ENCODE measurements at places on chromosomes 5 and 9.

DNA sequence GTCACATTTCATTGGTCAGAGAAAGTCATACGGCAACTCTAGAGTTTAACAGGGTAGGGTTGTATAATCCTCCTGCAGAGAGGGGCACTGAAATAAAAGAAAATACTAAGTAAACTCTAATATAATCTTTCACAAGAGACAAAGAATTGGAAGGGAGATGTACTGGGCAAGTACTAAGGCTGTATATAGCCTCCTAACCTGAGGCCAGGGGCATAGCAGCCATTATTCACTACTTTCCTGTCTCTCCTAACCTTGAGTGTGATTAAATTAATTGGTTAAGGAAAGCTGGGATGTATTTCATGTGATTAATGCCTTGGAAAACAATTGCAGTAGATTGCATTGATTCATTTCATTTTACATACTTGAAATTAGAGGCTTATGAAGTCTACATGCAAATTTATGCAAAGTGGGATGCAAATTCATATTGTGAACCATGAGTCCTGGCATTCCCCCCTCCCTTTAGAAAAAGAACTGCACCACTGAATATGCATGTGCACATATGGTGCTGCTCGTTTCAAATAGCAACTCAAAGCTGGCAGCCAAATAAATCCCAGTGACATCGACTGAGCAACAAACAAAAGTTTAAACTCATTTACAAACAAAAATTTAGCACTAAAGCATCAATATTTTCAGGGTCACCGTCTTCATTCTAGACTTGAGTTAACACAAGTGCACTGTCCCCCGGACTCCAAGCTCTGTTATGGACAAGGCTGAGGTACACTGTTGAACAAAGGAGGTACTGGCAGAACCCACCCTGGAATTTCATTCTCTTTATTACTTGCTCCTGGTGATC lies 70.0 kb downstream of the DMAC1 start:
- DNase-seq = no peak

DNA sequence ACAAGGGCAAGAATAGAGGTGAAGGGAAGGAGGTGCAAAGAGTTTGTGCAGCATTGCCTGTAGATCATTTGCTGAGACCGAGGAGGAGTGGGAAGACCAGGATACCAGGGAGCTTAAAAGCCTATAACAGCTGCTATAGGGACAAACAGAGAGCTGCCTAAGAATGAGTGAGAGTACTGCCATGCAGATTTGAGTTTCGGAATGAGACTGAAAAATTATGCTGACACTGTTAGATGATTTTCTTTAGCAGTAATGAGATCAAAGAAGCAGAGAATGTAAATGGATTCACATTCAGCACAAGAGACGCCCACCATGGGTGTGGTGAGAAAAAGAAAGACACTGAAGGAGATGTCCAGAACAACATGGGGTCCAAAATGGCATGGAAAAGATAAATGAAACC lies 69.7 kb downstream of the EPB41L4A start:
- DNase-seq = no peak

DNA sequence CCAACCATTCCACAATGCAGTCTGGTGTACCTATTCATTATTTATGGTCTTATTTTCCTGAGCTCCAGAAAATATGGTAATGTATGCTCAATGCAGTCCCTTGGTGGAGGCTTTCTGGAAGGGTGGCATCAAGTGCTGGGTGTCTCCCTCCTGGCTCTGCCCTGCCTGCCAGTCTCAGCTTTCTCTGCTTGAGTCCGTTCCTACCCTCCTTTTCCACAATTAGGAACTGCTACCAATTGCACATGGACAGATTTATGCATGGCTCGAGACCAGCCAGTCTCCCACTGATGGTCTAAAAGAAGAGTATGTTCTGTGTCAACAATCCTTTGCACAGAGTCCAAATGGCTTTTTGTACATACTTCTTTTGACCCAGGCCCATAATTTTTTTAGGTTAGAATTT lies 189.8 kb downstream of the TLE1 start:
- no peak for DNase-seq

DNA sequence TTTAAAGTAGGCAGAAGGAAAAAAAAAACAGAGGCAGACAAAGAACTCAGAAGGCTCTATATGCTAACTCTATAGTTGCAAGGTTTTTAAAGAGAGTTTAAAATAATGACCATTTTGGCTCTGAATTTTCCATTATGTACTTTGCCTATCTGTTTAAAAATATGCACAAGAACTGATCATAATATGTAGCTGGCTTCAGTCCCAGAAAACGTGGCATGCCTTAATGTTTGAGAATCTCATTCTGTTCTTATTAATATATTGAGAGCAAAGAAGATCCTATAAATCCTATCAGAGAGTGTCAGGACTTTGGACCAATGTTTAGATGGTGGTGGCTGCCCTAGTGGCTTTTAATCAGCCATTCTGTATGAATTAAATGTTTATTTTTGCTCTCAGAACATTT lies 121.5 kb downstream of the JMY start:
- DNase-seq = no peak

DNA sequence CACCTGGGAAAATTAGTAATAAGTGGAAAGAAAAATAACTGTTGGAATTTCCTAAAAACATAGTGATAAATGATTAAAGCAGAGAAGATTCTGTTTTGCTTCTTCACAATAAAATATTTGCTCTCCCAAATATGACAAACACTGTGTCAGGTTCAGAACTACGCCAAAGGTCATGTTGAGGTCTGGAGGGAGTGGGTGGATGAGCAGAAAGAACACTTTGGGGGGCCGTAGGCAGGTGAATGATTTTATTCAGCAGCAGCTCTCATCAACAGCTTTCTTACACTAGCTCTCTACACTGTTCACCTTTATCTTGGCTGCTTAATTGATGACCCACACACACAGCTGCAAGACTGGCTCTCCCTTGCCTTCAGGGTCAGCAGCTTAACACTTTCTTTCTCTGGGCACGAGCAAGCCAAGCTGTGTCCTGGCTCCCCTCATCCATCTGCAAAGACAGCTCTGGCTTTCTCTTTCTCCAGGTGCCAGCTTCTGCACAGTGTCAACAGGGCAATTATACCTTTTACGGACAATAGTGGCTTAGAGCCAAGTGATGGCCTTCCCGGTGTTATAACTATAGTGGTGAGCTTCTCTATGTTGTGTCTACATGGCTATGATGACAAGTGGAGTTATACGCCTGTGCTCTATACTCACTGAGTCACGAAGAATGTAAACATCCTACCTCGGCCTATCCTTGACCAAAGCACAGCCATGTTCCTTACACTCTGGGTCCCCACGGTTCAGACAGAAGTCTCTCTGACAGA lies 18.9 kb upstream of the GPX8 start:
- no peak for DNase-seq

GRCh38 chr5:159094745-159095144 lies 5.0 kb downstream of the EBF1 start:
- no peak for DNase-seq

DNA sequence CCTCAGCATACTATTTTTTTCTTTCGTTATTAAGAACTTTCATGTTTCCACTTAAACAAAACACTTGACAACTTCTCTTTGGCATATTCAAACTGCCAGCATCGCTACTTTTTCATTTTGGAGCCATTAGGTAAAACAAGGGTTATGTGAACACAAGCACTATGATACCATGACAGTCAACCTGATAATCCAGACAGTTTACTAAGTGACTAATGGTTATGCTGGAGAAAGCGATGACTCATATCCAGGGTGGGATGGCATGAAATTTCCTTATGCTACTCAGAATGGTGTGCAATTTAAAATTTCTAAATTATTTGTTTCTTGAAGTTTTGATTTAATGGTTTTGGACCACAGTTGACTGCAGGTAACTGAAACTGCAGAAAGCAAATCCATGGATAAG lies 29.9 kb upstream of the PRSS3 start:
- DNase-seq = no peak

GRCh38 chr5:58770136-58770535 lies 187.3 kb downstream of the RAB3C start:
- no peak for DNase-seq

- DNase-seq = no peak
These were observed 2.8 kb downstream of the PURA start for GRCh38 chr5:140116716-140117115.

DNA sequence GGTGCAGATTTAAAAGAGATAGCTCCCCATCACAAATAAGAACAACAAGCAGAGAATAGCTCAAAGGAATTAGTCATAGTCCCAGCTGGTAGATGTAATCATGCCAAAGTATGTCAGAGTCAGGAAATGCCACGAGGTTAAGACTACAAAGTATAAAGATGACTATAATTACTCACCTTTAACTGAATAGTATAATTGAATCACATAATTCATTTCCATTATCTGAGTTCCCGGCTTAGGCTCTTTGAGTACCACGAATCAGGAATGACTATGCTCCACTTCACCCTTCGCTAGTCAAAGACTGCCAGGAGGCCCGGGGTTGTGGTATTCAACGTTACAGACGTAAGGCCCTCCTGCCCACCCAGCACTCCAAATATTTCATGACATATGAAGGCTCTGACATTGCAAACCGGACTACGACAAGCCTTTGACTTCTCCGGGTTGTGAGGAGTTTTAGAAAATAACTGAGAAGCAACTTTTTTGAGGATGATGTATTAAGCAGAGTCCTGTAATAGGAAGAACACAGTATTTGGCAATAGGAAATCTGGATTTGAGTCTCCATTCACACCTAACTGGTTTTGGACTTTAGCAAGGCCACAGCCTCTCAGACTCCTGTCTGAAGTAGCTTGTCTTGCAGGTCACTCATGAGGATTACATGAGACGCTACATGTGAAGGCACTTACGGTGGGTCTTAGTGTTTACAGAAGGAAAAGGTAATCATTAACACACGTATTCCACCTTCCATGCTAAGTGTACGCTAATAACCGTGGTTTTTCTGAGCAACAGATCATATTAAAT lies 64.6 kb downstream of the ENC1 start:
- no peak for DNase-seq

- no peak for DNase-seq
These were observed 21.0 kb downstream of the GLRX start for GRCh38 chr5:95801532-95801931.

GRCh38 chr5:107274571-107274970 lies 396.2 kb downstream of the EFNA5 start:
- DNase-seq = no peak

- DNase-seq = no peak
These were observed 19.0 kb upstream of the POC5 start for GRCh38 chr5:75736273-75736672.
